ENCODE measurements at places on chromosomes 2 and 18. TPM values are rescaled to one million over a fixed set of nuclear protein-coding genes. Genes with fewer than 3 reads are reported as not detected.

LYPD1 gene
- not detected for total RNA-seq

CHRND gene
- not detected for total RNA-seq

FBXO48 gene
- 0.35 TPM for total RNA-seq

DES gene
- 83.3 TPM for total RNA-seq

DUSP2 gene
- 3.5 TPM for total RNA-seq

ZBTB7C gene
- not detected for total RNA-seq

CCDC178 gene
- 2.0 TPM for total RNA-seq

RSAD2 gene
- total RNA-seq, result not detected

SPEG gene
- total RNA-seq, result 17.4 TPM

CRYBA2 gene
- total RNA-seq, result not detected

SCN3A gene
- total RNA-seq, result not detected

GPBAR1 gene
- 0.53 TPM for total RNA-seq

NOL4 gene
- not detected for total RNA-seq

GPAT2 gene
- 3.0 TPM for total RNA-seq

ANKRD30BL gene
- total RNA-seq, result not detected

THSD7B gene
- total RNA-seq, result under 0.01 TPM
